ENCODE measurements at places on chromosomes 7 and 10.

DNA sequence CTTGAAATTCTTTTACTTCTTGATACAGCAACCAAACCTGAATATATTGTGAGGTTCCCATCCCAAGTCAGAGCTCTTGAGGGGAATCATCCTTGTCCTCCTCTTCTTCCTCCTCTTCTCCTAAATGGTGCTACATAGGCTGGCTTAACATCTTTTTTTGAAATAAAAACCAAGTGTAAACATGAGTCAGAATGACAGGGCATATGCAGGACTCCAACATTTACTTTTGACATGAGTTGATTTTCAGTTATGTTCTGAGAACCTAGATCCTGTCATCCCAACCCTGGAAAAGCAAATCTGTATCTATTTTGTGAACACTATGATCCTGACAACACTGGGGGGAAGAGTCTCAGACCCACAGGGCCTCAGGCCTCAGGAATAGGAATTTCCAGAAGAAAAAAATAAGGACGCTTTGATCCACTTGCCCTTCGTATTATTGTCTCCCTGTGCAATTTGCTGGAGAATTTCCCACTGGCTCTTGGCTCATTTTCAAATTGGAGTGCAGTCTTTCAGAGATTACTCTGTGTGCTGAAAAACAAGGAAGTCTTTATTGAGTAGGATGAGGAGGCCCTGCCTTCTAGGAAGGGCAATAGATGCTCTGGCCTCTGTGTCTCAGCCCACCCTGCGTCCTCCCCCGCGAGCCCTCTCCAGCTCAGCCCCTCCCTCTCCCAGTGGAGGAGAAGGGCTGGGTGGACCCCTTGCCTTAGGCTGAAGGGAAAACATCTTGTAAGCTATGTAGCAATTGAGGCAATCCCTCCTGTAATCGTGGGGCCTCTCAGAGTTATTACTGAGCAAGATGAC is 121.6 kb downstream of the CREB5 start:
- peak; percentile 61 for DNase-seq

DNA sequence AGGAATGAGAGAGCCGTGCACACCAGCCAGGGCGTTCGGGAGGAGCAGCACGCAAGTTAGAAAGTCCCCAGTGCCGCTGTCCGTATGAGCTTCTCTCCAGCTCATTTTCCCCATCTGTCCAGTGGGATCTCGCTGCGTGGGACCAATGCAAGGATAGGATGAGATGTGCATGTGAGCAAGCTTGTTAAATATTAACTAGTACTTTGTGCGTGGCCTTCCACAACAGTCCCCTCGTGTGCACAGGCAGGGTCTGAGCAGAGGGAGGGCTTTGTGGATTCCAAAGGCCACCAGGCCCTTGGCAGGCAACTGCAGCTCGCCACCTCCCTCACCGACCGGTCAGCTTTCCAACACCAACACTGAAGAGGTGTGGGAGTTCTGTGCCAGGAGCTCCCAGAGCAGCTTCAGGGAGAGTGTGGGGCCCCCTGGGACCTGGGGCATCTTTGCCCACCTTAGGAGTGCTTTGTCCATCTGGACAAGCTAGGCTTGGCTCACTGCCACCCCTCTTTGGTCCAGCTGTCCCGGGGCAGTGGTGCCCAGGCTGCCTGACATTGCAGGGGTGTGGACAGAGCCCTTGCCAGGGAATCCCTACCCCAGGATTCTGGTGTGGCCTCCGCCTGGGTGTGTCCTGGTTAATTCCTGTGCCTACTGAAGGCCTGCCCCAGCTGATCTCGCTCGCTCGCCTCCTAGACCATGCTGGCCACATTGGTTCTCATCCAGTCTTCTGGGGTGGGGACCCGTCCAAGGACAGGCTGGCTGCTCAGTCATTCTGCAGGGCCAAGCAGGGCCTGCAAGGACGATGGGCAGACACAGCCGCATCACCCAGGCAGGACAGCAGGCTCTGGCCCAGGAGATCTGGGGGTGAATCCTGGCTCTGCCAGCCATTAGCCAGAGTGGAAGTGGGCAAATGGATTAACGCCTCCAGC is 5.3 kb downstream of the FAM20C start:
- DNase-seq, result peak; percentile 52

DNA sequence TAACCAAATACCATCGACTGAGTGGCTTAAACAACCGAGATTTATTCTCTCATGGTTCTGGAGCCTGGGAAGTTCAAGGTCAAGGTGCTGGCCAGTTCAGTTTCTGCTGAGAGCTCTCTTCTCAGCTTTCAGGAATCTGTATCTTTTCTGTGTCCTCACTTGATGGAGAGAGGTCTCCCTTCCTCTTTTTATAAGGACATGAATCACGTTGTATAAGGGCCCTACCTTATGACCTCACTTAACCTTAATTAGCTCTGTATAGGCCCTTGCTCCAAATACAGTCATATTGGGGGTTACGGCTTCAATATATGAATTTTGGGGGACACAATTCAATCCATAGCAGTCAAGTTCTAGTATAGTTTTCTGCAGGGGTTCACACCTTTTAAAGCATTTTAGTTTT is 135.2 kb upstream of the ADO start:
- no peak for DNase-seq

GRCh38 chr7:148288592-148289151 is 301.9 kb upstream of the C7orf33 start:
- no peak for DNase-seq

GRCh38 chr10:6916601-6917000 is 336.5 kb upstream of the PRKCQ start:
- DNase-seq, result no peak

DNA sequence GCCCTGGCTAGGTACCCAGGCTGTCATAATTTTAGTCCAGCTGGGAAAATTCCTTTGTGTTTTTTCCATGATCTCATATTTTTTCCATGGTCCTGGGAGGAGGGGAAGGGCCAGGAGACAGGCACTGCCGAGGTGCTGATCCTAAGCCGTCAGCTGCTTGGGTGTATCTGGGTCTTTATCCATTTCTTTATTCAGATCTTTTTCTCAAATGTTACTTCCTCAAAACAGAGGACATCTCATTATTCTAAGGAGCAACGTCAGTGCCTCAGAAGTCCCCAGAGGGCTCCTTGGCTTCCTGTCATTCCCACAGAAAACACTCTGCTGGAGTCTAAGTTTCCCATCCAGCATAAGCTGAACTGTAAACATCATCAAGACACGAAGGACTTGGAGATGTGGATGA is 2.8 kb upstream of the OR6V1 start:
- no peak for DNase-seq

DNA sequence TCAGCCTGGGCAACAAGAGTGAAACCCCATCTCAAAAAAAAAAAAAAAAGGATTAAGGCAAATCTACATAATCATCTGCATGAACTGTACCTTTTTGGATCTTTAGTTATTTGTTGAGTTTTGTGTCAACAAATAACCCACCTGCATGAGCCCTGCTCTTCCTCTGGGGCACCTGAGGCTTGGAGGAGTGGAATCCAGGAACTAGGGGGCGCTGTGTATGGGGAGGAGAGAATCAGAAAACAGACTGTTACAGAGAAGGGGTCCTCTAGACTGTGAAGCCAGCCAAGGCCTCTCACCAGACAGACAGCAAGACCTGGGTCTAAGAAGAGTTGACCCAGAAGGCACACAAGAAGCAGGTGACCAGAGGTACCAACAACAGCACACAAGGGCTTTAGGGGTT is 682.8 kb upstream of the NRP1 start:
- no peak for DNase-seq

DNA sequence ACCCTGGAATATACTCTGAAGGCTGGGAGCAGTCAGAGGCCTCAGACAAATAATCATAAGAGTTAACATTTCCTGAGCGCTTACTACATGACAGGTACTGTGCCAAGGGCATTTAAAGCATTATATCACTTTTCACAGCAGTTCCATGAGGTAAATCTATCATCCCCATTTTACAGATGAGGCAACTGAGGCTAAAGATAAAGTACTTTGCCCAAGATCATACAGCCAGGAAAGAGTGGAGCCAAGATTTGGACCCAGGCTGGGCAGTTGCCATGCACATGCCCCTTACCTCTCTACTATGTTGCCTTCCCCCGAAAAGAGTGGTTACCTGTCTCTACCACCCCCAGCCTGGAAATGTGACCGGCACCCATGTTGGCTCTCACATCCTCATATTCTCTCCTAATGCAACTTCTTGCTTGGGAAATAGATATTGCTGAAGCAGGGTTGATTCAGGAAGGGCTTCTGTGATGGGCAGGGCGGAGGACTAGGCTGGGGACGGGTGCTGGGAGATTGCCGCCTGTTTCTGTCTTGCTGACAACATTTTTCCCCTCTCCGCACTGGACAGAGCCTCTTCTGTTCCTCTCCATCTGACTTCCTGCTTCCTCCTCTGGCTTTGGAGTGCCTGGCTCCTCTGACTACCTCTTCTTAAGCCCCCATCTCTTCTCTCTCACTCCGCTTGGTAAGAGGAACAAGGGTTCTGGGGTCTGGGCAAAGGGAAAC is 13.8 kb downstream of the SMO start:
- no peak for DNase-seq
